ENCODE measurements at places on chromosomes 2 and 18. TPM values are rescaled to one million over a fixed set of nuclear protein-coding genes. Genes with fewer than 3 reads are reported as not detected.

DNA sequence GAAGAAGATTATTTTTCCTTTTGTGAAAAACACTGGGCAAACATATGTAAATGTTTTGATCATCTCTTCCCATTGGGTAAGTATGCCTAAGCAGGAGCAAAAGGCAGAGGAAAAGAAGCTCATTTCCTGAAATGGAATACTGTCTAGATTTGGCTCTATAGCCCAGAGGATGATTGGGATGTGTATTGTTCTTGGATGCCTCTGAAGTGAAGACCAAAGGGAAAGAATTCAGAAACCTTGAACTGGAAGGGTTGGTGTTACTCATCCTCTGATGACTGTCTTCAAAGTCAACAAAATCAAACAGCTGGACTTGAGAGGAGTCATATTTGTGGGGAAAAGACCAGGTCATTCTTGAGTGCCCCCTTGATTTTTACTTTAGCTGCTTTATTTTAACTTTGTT, 112.6 kb upstream of the NT5C1B start:
- no peak overlapping the region for H3K4me3 ChIP-seq
- no peaks in the 10 kb centered on the region for H3K36me3 ChIP-seq
- no peaks in the 10 kb centered on the region for H3K4me1 ChIP-seq
- no peak for DNase-seq
- H3K27ac ChIP-seq: no peak overlapping the region
- H3K27me3 ChIP-seq: no peaks in the 10 kb centered on the region

The ARID5A gene
- total RNA-seq: 124 TPM

The ZNF804A gene
- not detected for total RNA-seq

- H3K36me3 ChIP-seq: no peaks in the 10 kb centered on the region
- no peaks in the 10 kb centered on the region for H3K4me1 ChIP-seq
- no peak overlapping the region for H3K4me3 ChIP-seq
- H3K27me3 ChIP-seq: no peaks in the 10 kb centered on the region
- DNase-seq: no peak
- no peak overlapping the region for H3K27ac ChIP-seq
Measured at GRCh38 chr2:62593825-62594224, 87.8 kb upstream of the TMEM17 start.

- H3K27me3 ChIP-seq: no peaks in the 10 kb centered on the region
- DNase-seq: no peak
- no peak overlapping the region for H3K27ac ChIP-seq
- H3K4me1 ChIP-seq: no peaks in the 10 kb centered on the region
Measured at GRCh38 chr2:181753686-181754085, 73.4 kb upstream of the NEUROD1 start.

DNA sequence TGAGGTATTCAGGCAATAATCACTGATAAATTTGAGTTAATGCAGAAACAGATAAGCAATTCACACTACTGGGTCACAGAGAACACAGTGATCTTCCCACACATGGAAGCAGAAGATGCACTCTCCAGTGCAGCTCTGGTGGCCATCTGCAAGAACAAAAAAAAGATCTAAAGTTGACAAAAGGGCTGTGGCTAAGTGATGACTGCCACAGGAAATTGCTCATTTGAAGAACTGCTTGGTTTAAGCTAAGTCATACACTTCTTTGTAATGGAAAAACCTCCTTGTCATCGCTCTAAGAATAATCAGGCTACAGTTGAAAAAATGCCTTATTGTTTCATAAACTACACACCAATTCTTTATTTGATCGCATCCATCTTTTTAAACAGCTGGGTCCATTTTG, 115.1 kb downstream of the DTNB start:
- no peak overlapping the region for H3K27ac ChIP-seq
- H3K4me3 ChIP-seq: no peak overlapping the region
- H3K36me3 ChIP-seq: no peaks in the 10 kb centered on the region

Data from naive thymus-derived CD4-positive, alpha-beta T cell (primary cell).